ENCODE measurements at places on chromosomes 4 and X.

- no peak for DNase-seq
These were observed at the start of gene SLC38A5 for GRCh38 chrX:48470110-48470832. Gene SLC38A5, minus strand, starts transcription at chrX:48470260. Its CDS starts 2,336 bp downstream, at chrX:48467924.

DNA sequence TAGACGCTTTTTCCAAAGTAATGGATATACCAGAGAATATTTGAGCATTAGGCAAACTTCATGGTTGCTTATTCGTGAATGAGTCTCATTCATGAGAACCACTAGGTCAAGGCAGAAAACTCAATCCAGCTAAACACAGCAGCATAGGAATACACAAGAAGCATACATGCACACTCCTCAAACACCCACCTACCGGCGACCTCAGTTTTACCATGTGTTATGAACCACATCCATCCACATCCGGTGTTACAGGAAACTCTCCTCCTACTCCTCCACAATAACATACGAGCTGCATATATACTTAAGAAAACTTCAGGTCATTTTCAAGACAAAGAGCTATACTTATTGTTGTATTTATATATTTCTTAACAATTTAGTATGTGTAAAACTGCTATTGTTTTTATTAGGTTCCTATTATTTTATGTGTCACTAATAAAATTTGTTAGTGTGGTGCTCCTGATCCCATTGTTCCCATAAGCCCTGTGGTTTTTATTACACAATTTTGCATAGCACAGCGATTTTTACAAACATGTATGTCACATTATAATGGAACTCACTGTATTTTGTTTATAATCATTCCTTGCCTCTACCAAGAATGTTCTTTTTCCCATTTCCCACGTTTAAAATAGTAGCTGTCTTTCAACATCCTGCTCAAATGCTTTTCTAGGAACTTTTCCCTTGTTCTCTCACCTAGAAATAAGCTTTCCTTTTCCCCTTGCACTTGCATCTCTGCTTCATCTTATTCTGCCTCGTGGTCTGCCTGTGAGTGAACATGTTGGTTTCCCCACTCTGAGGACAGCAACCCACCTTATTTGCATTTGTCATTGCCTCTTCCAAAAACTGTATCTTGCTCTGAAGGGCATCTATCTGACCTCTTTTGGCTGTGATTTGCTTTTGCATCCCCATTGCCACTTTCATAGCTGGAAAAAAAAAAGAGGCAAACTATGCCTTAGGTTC lies 48.3 kb downstream of the STBD1 start:
- no peak for DNase-seq

DNA sequence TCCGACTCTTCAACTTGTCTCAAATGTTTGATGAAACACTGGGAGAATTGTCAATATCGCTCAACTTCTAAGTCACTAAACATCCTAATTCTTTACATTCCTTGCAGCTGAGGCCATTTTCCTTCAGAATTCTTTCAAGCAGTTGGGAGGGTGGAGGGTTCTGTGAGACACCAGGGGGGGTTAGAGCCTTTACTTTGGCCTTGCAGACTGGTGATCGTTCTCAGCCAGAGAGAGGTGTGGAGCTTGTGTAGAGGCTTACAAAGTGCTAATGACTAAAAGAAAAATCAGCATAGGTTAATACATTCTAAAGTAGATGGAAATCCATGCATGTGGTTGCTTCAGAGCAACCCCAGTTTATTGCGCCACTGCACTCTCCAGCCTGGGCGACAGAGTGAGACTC lies 21.3 kb upstream of the SOX3 start:
- DNase-seq = no peak

DNA sequence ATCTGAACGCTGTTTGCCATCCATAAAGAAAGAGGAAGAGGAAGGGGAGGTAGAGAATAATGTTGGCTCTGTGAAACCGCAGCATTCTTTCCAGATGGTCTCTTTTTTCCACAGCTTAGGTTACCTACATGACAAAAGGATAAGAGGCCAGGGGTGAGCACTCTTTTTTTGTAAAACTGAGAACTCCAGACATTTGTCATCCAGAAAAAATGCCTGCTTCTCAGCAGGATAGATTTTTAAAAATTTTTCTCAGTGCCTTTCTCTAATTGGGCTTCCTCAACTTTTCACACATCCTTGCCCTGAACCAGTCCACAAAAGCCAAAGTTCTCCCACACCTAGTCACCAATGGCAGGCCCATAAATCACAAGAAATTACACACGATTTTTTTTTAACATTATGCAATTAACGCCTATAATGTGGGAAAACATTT lies 158.1 kb upstream of the TENM3 start:
- no peak for DNase-seq

GRCh38 chr4:10074767-10075105 lies 41.9 kb downstream of the WDR1 start:
- DNase-seq = no peak

DNA sequence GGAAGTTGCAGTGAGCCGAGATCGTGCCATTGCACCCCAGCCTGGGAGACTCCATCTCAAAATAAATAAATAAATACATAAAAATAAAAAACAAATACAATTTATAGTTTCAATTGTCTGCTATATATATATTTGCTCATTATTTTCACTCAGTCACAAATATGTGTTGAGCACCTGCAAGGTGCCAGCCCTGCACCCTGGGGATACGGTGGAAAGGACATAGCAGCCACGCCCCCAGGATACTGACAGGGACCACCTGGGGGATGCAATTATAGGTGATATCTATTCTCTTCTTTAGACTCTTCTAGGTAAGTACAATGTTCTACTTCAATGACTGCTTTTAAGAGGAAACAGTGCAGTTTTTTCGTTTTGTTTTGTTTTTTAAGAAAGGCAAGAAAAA lies 85.0 kb downstream of the JAKMIP1 start:
- DNase-seq = no peak
